ENCODE measurements at places on chromosomes 11 and 22.

GRCh38 chr11:980438-981357, 55.0 kb downstream of the AP2A2 start:
- DNase-seq = no peak

- no peak for DNase-seq
These were observed 244.4 kb downstream of the TTC28 start for GRCh38 chr22:28435140-28435768.

- DNase-seq = no peak
These were observed 2.9 kb upstream of the BTBD10 start for GRCh38 chr11:13465909-13466371.

DNA sequence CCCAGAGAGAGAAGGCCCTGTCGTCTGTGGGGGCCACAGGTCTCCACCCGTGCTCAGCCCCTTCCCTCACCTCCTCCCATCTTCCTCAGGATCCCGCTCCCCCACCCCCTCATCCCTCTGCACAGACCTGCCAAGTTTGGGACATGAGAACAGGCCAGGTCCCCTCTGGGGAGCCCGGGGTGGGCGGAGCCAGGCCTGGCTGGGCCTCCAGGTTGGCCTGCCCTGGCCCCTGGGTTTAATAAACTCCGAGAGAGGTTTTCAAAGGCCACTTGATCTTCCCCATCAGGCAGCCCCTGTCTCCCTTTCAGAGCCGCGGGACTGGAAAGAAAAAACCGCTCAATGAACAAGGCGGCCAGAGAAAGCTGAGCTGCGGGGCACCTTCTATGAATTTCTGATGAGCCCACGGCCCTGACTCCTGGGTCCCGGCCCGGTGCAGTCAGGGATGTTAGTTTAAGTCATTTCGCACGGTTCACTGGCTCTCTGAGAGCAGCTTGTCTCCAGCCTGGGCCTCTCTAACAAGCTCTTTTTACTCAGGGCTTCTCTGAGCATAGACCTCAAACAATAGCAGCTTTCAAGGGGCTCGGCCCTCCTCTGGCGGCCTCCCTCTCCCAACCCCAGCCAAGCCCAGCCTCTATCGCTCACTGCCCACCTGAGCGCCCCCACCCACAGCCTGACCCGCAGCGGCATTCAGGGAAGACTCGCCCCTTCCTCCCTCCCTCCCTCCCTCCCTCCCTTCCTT, 64.8 kb downstream of the RPUSD4 start:
- DNase-seq = peak; percentile 49

- DNase-seq = no peak
These were observed 41.8 kb upstream of the ACCSL start for GRCh38 chr11:44005956-44006355.

DNA sequence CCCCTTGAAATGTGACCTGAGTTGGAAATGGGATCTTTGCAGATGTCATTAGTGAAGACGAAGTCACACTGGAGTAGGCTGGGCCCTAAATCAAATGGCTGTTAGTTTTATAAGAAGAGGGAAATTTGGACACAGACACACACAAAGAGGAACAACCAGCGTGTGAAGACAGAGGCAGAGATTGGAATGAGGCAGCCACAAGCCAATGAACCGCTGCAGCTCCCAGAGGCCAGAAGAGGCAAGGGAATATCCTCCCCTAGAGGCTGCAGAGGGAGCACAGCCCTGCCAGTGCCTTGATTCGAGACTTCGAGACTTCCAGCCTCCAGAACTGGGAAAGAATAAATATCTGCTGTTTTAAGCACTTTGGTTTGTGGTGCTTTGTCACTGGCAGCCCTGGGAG, 484.5 kb downstream of the MN1 start:
- no peak for DNase-seq

- DNase-seq = no peak
These were observed 8.9 kb upstream of the AQP11 start for GRCh38 chr11:77580712-77581337.

GRCh38 chr22:46798041-46798365, 35.6 kb downstream of the TBC1D22A start:
- no peak for DNase-seq

- DNase-seq = peak; percentile 1
These were observed 5.1 kb downstream of the TMEM121B start for GRCh38 chr22:17115945-17116565.

DNA sequence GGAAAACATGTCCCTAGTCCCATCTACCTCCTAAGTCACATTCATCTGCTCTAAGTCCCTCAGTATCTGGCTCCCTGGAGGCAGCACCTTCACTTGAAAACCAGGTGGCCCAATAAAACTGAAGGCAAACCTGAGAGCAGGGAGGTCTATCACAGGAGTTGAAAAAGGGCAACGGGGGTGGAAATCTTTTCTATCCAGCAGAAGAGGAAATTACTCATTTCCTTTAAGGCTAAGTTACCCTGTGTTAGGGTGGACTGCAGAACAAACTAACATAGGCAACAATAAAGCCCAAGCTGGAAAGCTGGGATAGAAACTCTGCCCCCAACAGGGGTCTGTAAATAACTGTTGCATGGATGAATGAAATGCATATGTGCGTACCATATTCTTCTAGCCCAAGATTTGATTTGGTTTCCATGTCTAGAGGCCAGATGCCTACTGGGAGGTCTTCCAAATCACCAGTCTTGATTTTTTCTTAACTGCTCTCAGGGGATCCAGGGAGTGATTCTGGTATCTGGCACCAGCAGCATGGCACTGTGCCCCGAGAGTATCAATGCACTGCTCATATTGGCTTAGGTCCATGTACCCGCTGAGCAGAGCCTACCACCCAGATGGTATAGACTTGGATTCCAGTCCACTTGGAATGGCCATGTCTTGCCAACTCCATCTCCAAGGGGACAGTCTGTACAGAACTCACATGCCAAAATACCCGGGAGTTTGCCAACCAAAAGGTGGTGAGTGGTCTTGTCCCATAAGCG, 350.0 kb upstream of the NCAM1 start:
- no peak for DNase-seq

- DNase-seq = no peak
These were observed 24.8 kb downstream of the FAM118A start for GRCh38 chr22:45334528-45334927.

GRCh38 chr11:69294571-69295078, 670 bp downstream of the MYEOV start:
- peak; percentile 71 for DNase-seq

Measured in spleen (tissue), 13 donors.